ENCODE measurements at places on chromosomes 3 and 15.

GRCh38 chr15:57667171-57667849 lies 39.2 kb upstream of the POLR2M start:
- no peak for DNase-seq

- DNase-seq: no peak
These were observed 359.7 kb downstream of the FGF12 start for GRCh38 chr3:192367616-192368015.

DNA sequence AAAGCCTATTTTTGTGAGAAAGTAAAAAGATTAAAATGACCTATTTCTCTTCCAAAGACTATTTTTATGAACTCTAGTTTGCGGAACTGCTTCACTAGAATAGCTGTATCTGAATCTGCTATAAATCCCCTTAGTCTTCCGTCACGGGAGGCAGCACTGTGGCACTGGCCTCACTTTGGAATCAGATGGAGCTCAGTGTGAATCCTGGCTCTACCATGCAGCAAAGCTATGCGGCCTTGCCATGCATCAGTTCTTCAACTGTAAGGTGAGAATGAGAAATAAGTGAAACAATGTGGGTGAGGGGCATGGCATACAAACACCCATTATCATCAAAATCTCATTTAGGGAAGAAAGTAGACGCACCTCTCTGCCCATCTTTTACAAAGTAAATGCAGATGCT lies 27.5 kb upstream of the CSPG5 start:
- DNase-seq: no peak

GRCh38 chr15:74901612-74902063 lies 5.0 kb downstream of the FAM219B start:
- DNase-seq: peak; percentile 38

- no peak for DNase-seq
These were observed 45.6 kb downstream of the LRTM1 start for GRCh38 chr3:54882129-54882833.

GRCh38 chr15:83813682-83814081 lies 159.8 kb downstream of the ADAMTSL3 start:
- no peak for DNase-seq

DNA sequence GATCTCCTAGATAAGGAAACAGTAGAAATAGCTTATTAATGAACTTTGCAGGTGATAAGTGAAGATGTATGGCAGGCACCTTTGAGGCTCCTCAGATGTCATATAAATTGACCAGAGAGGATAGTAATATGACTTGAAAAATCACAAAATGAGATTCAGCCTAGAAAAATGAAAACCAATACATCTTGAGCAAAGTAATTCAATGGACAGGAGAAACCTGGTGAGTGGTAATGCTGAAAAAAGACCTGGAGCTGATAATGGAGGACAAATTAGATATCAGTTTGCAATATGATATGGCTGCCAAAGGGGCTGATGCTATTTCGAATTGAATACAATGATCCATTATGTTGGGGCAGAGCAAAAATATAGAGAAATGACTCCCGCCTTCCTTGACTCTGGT lies 103.9 kb downstream of the LSAMP start:
- DNase-seq: no peak

- no peak for DNase-seq
These were observed 44.8 kb downstream of the MORC1 start for GRCh38 chr3:109073116-109073515.

DNA sequence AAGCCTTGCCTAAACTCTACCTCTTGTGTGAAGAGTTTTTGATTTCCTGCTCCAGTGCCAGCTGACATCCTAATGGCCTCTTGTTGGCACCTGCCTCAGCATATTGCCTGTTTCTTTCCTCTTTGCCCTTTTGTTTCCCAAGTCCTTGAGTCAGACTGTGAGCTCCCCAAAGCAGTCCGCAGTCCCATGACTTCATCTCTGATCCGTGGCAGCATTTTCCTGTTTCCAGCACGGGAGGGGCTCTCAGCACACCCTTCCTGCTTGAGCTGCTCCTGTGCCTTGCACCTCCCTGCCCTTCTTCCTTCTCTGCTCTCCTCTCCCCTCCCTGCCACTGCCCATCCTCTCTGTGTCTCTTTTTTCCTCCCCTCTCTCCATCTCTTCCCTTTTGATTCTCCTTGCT lies 179.6 kb downstream of the EPHB1 start:
- no peak for DNase-seq

Data from activated CD4-positive, alpha-beta T cell treated with anti-CD3 and anti-CD28 coated beads for 1 hour (primary cell).